Progenitor cell of endocrine pancreas (in vitro differentiated cells): ENCODE measurements at places on chromosomes 2 and 18. TPM values are rescaled to one million over a fixed set of nuclear protein-coding genes. Genes with fewer than 3 reads are reported as not detected.

The SLC39A6 gene
- 78.1 and 80.1 TPM in 2 replicates for total RNA-seq

The ADNP2 gene
- 31.8 and 33.4 TPM in 2 replicates for total RNA-seq

The L3MBTL4 gene
- total RNA-seq: 8.0 and 11.5 TPM in 2 replicates

The ACTG2 gene
- total RNA-seq: 0.19 and 0.31 TPM in 2 replicates

The GALNT5 gene
- total RNA-seq: 0.60 and 1.2 TPM in 2 replicates

The TDRD15 gene
- total RNA-seq: 0.04 TPM in 1 of 2 replicates, not detected in the other

The ACMSD gene
- not detected in 2 replicates for total RNA-seq

The AOX1 gene
- total RNA-seq: 4.1 and 5.5 TPM in 2 replicates

The CDK15 gene
- total RNA-seq: 0.07 TPM in 1 of 2 replicates, not detected in the other

The NRP2 gene
- total RNA-seq: 6.3 and 14.3 TPM in 2 replicates

The AQP4 gene
- 1.6 and 1.7 TPM in 2 replicates for total RNA-seq

- DNase-seq: no peak
Observed at GRCh38 chr2:5818961-5819600, 126.9 kb downstream of the SOX11 start.

DNA sequence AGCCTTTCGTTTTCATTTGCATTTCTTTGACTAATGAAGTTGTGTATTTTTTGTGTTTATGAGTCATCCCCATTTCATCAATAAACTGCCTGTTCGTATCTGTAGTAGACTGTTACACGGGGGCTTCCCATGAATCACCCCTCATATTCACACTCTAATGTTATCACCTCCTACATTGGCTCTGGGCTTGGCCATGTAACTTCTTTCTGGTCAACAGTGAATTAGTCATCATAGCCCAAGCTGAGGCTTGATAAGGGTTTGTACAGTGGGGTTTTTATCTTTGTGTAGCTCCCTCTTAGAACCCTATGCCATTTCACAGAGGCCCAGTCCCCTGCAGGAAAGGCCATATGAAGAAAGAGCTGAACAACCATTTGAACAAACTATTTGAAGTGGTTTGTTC lies 151.0 kb downstream of the CCBE1 start:
- no peak for DNase-seq

- DNase-seq: no peak
Observed at GRCh38 chr2:202510911-202511310, 123.9 kb upstream of the FAM117B start.

DNA sequence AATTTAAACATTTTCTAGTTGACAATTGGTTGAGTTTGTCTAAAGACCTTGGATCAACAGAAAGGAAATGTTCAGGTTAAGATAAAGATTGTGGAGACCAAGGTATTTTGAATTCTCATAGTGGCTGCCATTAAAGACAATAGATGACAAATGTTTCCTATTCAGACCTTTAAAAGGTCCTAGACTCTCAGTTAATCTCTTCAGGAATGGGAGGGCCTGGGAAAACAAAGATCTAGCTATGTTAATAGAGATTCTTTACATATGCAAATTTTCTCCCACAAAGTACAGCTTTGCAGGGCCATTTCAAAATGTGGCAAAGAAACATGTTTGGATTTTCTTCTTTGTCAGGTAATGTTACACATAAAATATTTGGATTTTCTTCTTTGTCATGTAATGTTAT lies 403.9 kb downstream of the SPAG16 start:
- no peak for DNase-seq

DNA sequence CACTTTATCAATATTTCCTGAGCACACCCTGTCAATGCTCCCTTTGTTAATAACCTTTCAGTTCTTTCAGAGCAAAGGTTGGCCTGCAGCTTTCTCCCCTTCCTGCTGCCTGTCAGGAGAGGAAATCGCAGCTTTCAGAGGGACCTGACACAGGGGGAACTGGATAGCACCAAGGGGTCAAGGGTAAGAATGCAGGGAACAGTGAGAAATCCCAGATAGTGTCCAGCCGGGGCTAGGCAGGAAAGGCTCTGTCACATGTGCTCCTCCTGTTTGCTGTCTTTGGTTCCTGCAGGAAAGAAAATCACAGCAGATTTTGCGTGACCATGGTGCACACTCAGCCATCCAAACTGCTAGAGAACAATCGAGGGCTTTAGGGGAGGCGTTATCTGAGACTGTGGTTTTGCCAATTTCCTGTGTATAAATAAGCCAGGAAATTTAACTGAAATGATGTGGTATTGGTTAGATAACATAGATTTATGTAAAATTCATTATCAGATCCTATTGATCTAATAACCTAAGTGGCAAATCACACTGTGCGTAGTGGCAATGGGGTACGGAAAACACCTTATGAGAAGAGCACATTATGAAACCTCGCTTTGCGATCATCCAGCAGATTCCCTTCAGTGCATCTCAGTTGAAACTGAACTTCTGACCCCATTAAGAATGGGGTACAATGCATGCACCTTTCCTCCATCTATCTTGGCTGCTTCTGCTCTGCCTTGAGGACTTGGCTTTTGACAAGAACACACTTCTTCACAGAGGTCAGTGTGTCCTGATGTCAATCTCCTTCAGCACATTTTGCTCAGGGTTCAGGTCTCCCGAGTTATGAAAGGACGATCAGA lies 178.0 kb downstream of the ICOS start:
- DNase-seq: no peak

DNA sequence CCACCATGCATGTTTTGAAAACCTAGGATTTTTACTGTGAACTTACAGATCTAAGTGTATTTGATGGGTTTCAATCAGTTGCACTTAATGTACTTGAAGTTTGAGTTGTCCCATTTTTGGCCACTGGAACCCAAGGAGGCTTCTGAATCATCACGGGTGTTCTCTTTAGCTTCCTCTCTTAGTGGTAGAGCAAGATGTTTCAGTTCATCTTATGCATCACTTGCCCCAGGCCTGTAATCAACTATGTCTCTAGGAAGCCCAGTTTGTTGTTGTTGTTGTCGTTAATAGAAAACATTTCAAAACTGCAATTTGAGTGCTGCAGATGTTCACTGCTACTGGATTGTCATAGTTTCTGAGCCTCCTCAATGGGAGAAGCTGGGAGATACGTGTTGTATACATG lies 97.0 kb downstream of the FHOD3 start:
- DNase-seq: no peak

DNA sequence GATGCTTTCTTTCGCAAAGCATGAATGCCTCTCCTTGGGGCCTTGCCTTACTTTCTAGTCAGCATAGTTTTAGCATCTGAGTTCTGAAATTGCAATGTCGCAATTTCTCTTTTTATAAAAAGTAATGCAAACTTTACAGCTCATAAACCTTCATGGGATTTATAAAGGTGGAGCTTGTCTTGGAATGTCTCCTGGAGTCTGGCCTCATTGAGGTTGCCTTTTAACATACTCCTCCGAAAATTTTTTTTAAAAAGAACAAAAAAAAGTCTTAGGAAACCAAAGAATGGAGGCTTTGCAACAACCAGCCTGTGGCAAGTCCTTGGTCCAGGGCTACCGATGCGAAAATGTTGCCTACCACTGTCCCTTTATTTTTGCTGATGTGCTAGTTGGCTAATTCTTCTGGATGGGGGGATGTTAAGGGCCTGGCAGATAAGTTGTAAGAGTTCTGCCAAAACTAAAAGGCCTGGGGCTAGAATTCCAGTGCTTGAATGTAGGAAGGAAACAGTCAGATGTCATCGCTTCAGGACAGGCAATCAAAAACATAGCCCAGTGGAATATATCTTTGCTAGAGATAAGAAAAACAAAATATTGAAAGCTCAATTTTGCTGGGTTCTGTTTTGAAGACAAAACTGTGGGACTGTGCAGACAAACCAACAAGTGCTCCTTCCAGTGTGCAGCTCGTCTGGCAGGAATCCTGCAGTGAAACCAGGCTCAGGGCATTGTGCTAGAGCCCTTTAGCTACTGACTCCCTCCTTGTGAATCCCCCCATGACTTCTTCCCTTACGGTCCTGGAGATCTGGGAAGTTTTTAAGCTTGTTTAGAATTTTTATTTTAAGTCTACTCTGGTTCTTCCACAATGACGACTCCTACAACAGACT lies 213.0 kb downstream of the PIEZO2 start:
- no peak for DNase-seq

DNA sequence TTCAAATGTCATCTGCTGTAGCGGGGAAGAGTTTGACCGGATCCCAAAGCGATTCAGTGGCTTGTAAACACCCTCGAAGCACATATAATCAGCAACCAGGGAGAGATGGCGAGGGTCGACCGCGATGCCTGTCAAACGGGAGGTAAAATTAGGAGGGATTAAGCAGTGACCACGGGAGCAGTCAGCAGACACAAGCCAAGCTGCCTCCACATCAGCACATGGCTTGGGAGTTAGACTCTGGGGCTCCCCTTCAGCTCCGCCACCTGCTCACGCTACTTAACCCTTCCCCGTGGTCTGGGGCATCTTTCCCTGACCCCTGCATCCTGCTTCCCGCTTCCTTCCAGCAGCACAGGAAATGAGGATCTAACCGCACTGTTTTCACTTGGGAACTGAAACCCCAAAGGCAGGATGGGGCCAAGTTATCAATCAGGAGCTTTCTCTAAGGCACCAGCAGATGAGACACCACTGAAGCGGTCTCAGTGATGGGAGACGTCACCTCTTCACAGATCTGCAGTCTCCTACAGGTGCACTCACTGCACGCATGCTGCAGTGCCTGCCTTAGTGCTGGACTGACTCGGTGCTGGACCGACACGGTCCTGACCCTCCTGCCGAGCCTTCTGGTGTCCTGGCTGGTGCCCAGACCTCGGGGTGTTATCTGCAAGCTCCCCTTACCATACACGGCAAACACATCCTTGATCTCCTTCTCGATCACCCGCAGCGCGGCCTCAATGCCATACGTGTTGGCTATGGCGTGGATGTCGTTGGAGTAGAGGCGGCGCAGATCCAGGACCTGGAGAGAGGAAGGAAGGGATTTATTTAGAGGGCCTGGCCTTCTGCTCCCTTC lies 77.5 kb downstream of the POLR1A start:
- no peak for DNase-seq

- DNase-seq: no peak
Observed at GRCh38 chr18:43525169-43525568, 247.9 kb upstream of the SYT4 start.

- DNase-seq: no peak
Observed at GRCh38 chr18:35581898-35582641, 530 bp downstream of the GALNT1 start.

DNA sequence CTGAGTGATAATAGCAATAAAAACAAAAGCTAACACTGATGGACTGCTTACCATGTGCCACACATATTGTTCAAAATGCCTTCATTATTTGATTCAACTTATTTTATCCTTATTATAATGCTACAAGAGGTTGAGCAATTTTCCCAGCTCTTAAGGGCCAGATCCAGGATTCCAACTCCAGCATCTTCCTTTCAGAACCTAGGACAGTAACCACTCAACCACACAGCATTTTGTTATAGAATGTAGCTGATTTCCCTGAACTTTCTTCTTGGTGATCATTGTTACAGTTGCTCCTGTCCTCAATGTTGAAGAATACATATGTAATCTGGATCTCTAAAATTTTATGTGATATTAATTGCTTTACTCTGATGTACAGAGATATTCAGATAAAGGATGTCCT lies 341.7 kb downstream of the PIK3C3 start:
- DNase-seq: no peak

DNA sequence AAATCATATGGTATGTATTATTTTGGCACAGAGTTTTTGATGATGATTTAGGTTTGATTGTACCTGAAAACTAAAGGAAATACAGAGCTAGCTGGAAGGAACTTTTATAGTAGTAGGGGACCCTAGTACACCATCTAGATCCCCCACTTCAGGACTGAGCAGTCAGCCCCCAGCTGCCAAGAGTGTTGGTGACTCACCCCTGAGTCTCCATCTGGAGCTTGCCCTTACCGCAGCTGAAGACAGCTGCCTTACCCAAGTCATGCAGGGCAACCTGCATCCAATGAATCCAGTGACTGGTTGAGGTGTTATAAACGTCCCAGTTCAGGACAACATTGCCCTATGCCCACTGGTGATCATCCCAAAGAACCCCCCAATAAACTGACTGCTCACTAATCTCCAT lies 15.3 kb downstream of the PMS1 start:
- no peak for DNase-seq

GRCh38 chr2:114542695-114543094 lies 100.3 kb downstream of the DPP10 start:
- DNase-seq: no peak

DNA sequence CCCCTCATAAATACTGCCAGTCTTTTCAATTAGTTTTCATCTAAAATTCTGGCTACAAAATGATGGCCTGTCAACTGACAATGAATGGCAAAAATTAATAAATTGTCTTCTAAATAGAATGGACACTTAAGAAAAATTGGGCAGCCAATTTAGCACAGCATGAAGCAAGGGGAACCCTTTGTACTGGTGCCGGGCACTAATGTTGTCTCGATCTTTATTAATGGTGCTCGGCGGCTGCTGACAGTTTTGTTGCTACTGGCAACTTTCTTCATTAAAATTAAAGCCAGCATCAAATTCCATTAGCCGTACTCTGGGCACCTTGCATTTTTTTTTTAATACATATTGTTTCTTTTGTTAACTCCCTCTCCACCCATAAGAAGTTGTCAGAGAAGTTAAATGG lies 309.3 kb downstream of the GBX2 start:
- DNase-seq: no peak

- no peak for DNase-seq
Observed at GRCh38 chr2:240881913-240882312, 13.3 kb downstream of the AGXT start.

DNA sequence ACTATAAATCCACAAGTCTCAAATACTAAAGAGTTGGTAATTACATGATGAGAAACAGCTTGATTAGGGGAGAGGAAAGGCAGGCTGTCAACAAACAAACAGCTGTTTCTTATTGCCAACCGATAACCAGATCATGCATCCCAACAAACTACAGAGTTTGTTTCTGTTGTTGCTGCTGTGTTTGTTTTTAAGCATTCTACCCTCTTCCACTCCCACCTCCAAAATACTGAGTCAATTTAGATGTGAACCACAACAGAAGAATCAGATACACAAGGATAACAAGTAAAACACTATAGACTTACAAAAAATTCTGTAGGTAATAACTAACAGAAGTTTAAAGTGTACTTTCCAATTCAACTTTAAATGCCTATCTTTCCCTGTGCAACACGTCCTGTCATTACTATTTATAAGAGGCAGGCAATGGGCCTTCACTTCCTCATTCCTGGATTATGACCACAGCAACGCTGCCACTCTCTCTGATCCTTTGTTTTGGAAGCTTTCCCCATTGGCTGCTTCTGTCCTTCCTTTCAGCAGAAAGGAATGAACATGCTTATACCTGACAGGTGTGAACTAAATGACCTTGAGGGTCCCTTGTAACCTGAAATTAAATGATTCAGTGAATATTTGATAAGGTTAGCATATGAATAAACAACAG lies 152.0 kb downstream of the SRBD1 start:
- no peak for DNase-seq

- DNase-seq: no peak
Observed at GRCh38 chr2:229408356-229408755, 137.3 kb upstream of the PID1 start.

DNA sequence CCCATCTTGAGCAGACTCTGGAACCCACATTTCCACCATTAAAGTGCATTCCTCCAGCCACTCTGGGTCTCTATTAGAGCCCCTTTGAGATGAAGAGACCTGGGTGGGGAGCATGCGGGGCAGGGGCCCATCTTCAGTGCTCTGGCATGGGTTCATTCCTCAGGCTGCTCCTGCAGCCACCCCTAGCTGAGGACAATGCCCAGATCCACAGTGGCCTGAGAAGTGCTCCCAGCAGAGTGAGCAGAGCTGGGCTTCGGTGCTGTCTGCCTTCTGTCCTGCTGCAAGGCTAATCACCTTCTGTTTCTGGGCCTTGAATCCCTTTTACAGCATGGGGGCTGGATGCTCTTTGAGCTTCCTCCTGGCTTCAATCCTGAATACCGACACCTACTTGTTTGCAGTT lies 169.8 kb downstream of the TRIM43 start:
- no peak for DNase-seq

- no peak for DNase-seq
Observed at GRCh38 chr2:203685081-203685621, 21.3 kb upstream of the CD28 start.
